ENCODE measurements at places on chromosomes 5 and 9. TPM values are rescaled to one million over a fixed set of nuclear protein-coding genes. Genes with fewer than 3 reads are reported as not detected.

DNA sequence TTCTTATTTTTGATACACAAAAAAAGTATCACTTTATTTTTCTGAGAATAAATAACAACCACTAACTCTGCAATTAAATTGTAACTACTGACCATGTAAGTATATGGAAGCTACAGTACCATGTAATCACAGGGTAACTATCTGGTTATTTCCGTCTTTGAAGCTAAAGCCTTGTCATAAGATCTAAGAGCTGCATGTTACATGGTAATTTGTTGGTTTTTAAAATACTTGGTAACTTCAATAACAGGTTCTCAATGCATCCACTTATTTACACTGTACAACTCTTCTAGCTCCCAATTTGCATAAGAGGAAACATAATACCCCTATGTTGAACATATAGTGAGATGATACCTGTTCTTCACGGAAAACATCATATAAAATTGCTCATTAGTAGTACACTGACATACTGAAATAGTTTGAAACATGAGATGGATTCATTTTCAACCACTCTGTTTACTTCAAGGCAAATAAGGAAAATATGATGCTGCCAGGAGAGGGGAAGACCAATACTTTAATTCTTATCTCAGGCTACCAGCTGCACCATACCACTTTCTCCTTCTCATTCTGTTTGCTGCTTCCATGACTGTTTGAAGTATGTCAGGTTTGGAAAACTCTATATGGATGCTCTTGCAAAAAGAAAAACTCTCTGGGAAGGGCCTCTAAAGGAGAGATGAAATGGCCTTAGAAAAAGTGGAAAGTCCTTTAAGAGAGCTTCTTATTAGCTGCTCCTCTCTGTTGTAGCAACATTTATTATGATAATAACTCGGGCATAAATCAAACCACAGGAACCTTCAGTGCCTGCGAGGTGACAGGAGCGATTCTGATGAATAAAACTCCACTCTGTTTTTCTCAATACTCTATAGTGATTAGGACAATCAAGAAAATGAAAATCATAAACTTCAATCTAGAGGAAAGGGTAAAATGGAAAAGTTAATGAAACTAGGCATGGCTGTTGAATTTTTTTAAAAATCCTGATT is 150.2 kb downstream of the KIAA0825 start:
- DNase-seq, result no peak

DNA sequence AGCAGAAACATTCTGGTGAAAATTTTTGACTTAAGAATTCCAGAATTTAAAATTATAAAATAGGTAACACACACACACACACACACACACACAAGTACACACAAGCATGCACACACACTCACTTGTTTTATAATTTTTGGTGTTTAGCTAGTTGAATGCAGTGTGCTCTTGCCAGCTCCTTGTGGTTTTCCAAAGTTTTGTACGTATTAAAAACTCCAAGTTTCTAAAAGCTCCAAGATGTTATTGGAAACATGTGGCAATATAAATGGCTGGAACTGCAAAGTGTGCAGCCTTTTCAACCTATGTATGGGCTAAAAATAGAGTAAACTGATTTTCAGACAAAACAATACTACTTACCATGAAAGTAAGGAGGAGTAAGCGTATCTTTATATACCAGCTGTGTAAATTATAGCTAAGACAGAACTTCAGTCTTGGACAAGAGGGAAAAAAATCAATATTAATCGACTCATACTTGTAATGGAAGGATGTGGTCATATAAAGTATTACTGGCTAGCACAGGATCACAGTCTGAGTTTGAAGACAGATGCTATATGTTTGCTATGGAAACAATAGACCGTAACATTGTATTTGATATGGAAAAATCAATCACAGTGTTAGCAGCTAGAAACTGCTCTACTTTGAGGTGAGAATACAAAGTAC is 727.1 kb upstream of the GRAMD2B start:
- DNase-seq, result no peak

DNA sequence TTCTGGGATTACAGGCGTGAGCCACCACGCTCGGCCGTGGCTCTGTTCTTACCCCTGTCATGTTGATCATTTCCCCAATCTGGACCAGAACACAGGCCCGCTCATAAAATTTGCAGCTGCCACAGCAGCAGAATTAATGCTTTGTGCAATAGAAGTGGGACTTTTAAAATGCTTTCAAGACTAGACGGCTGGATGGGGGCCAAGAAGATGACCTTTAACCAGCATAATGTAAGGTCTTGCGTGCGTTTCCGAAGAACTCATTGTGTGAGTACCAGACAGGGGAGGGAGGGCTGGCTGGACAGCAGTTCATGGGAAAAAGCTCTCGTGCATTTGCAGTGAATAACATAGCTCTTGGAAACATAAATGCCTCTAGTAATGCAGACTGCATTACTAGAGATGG is 3.5 kb upstream of the WDR38 start:
- DNase-seq, result no peak

GRCh38 chr5:62778316-62779009 is 199.8 kb downstream of the LRRC70 start:
- no peak for DNase-seq

DNA sequence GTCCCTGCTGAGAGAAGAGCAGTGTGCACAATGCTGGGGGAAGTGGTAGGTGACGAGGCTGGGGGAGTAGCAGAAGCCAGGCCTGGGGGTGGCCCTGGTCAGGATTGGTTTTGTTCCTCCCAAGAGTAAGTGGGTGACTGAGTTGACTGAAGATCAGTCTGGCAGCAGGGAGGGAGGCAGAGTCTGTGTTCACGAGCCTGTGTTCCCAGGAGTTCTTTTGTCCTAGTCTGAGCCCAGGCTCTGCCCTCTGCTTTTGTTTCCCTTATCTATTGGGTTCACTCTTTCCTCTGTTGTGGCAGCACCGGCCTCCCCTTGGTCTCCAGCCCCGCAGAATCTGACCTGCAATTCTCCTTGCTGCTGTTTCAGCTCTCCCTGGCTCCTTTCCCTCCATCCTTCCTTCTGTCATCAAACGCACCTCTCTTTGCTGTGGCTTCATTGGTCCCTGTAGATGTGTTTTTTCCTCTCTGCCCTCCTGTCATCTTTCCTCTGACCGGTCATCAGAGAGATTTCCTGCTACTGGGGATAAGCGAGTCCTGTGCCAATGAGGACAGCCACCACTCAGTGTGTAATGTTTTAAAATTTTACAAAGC is 607.4 kb downstream of the KIF4B start:
- no peak for DNase-seq

DNA sequence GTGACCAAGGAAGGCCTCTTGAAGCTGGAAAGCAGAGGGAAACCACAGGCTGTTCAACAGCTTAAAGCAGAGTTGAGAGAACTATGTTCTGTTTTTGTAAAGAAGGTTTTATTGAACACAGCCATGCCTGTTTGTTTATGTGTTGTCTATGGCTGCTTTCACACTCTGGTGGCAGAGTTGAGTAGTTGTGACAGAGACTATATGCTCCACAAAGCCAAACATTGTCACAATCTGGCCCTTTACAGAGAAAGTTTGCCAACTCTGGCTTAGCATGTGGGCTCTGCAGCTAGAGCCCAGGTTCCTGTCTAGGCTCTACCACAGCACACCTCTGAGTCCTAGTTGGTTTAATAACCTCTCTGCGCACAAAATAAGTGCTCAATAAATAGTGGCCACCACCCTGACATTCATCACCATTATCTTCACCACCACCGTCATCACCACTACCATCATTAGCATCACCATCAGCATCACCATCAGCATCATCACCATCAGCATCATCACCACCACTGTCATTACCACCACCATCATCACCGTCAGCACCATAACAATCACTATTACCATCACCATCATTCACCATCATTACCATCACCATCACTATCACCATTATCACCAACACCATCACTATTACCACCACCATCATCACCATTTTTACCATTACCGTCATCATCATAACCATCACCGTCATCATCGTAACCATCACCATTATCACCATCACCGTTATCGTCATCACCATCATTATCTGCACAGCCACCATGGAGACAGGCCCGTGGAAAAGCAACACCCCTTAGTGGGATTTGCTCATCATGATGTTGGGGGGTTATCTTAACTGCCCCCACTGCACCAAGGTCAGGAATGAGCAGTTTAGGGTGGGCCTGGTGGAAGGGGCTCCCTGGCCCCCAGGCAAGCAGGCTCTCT is 18.3 kb downstream of the AKNA start:
- no peak for DNase-seq

- DNase-seq, result no peak
Observed at GRCh38 chr9:129757045-129757444, 4.2 kb upstream of the PTGES start.

- DNase-seq, result peak; percentile 80
Observed at GRCh38 chr9:129714511-129715061, 38.3 kb downstream of the PTGES start.

DNA sequence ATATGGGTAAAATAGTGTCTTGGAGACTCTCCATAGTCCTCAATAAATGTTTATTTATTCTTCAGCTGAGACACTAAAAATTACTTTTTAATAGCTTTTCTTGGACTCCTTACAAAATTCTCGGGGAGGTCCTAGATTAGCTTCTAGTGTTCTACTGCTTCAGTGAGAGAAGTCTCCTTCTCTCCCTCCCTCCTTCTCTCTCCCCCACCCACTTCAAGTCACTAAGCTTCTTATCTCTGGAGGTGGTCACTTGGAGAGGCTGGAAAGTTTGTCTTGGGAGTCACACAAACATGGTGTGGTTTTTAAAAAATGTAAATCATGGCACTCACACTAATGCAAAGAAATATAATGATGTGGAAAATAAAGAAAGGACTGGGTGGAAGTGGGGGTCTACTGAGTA is 64.1 kb downstream of the SEMA6A start:
- DNase-seq, result no peak

GRCh38 chr5:133200256-133200655 is 148.4 kb downstream of the HSPA4 start:
- DNase-seq, result no peak

- no peak for DNase-seq
Observed at GRCh38 chr9:114424126-114424525, 36.3 kb upstream of the AKNA start.

Gene PDE8B
- total RNA-seq, result 28.1 TPM

Gene DMRT3
- not detected for total RNA-seq

Gene UAP1L1
- 17.1 TPM for total RNA-seq

Gene SPAAR
- total RNA-seq, result 4.0 TPM

Gene TAF11L10
- not detected for total RNA-seq

Gene TAF1L
- not detected for total RNA-seq

Gene ACOT12
- total RNA-seq, result not detected

Gene ZNF883
- not detected for total RNA-seq

Gene AJM1
- total RNA-seq, result 5.9 TPM

Gene TAF11L5
- total RNA-seq, result not detected
